ENCODE measurements at places on chromosomes 1 and 21.
A peak's percentile ranks its signal among the peaks of the same experiment; 100 is the strongest.

DNA sequence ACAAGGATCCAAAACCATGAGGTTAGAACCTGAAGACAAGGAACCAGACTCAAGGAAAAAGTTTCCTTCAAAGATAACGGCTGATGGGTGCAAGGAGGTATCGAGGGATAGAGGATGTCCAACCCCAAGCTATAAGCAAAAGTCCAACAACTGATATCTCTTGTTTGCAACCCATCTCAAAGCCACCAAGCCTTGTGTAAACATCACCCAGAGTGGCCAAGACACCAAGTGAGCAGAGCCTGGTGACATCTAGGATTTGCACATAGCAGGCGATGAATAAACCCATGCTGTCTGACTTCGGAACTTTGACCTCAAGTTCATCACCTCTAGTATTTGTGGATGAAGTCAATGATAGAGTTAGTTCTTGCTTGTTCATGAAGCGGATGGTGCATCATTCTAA lies 180.7 kb downstream of the ETS2 start:
- no peak for DNase-seq
- H3K27me3 ChIP-seq, result no peaks in the 10 kb centered on the region
- H3K4me1 ChIP-seq, result peaks cover 13% of the 10 kb centered on the region
- no peak overlapping the region for H3K27ac ChIP-seq

GRCh38 chr1:203289281-203289981 lies 15.9 kb upstream of the BTG2 start:
- no peak overlapping the region for H3K4me3 ChIP-seq
- DNase-seq, result no peak
- H3K27me3 ChIP-seq, result no peaks in the 10 kb centered on the region

DNA sequence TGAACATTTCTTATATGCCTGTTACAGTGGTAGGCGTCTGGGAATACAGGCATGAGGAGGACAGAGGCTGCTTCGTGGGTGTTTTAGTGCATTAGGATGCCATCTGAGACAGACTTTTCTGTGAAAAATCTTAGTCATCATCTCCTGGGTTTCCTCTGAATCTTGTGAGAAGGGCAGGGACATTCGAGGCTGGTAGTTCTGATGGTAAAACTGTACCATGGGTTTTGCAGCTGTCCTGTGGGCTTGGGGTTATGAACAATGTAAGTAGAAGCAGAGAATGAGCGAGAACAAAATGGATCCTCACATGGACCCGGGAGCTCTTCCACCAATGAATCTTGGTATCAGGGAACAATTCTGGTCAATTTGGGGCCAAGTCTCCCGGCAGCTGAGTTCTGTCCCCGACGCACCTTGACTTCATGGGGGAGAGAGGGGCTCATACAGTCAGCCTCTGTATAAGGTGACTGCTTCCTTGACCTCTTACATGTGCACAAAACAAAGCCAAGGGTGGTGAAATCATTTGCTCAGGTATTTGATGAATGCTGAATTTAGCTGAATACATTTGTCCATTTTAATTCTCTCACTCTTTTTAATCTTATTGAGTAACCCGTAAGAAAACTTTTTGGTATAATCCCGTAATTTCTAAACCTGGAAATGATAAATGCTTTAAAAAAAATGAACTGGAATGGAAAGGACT lies 63.6 kb upstream of the ERRFI1 start:
- H3K27me3 ChIP-seq, result no peaks in the 10 kb centered on the region
- no peak overlapping the region for H3K4me3 ChIP-seq
- H3K36me3 ChIP-seq, result no peaks in the 10 kb centered on the region
- peaks cover 4% of the 10 kb centered on the region for H3K4me1 ChIP-seq

DNA sequence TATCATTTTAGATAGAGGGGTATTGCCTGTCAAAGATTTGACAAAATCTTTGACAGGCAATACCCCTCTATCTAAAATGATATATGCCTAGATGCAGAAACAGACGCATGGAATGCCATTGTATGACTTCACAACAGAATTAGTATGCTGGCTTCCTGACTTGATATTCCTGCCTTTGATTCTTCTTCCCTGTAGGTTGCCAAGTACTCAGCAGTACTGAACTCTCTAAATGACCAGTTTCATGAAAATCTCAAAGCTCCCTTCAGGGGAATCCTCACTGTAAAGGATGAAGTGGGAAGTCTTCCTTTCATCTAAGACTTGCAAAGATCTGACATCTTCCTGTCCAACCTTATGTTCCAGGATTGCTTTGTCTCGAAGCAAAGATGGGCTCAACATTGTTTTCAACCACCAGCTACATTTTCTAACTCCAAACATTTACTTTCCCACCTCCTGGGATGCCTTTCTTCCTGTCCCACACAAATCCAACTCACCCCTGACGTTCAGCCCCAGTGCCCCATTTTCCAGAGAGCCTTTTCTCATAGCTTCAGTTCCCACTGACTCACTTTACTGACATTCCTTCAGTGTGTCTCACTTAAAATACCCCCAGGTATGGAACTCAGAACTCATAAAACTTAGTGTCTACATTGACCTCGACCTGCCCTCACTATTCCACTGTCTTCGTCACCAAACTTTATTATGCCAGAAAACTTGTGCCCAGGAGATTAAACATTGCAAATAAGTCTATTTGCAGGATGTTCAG lies 67.3 kb upstream of the KCNJ6 start:
- no peak overlapping the region for H3K27ac ChIP-seq
- no peak overlapping the region for H3K4me3 ChIP-seq
- H3K4me1 ChIP-seq, result no peaks in the 10 kb centered on the region
- H3K36me3 ChIP-seq, result no peaks in the 10 kb centered on the region

DNA sequence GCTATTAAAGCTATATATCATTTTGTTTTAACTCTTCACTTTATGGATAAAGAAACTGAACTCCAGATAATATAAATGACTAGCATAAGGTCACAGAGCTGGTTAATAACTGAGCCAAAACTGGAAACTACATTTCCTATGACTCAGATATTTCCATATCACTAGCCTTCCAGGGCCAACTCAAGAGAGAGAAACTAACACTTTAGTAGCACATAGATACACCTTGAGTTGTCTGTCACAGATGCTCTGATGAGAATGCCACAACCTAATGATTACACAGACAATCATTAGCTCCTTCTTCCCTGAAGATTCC lies 40.7 kb downstream of the NME7 start:
- H3K36me3 ChIP-seq, result no peaks in the 10 kb centered on the region
- H3K4me3 ChIP-seq, result no peak overlapping the region
- H3K27me3 ChIP-seq, result no peaks in the 10 kb centered on the region
- DNase-seq, result no peak
- no peak overlapping the region for H3K27ac ChIP-seq
- peaks cover 4% of the 10 kb centered on the region for H3K4me1 ChIP-seq

GRCh38 chr1:155218854-155219591 lies 10.5 kb downstream of the MTX1 start:
- no peaks in the 10 kb centered on the region for H3K36me3 ChIP-seq
- peak; percentile 65 for DNase-seq
- H3K27me3 ChIP-seq, result no peaks in the 10 kb centered on the region
- H3K4me3 ChIP-seq, result no peak overlapping the region
- no peak overlapping the region for H3K27ac ChIP-seq

GRCh38 chr21:36429947-36430546 lies 44.9 kb downstream of the CHAF1B start:
- no peak overlapping the region for H3K27ac ChIP-seq
- H3K4me1 ChIP-seq, result peaks cover 6% of the 10 kb centered on the region
- no peaks in the 10 kb centered on the region for H3K36me3 ChIP-seq
- H3K27me3 ChIP-seq, result no peaks in the 10 kb centered on the region

DNA sequence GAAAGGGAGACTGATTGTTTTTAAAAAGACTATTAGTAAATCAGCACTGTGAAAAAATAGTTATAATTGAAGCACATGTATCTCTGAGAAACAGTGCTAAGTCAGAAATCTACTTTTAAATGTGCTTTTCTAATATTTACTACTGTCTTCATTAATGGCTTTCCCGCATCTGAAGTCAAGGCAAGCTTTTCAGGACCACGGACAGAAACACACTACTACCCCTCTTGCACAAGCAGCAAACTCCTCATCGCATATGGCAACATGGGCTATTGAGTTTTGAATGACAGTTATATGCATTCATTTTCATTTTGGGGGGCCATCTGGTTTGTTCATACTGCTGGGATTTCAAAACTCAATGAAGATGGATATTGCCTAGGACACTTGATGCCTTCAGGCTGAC lies 433.4 kb upstream of the CAMK1G start:
- no peaks in the 10 kb centered on the region for H3K27me3 ChIP-seq
- no peak overlapping the region for H3K27ac ChIP-seq
- no peaks in the 10 kb centered on the region for H3K4me1 ChIP-seq
- no peak overlapping the region for H3K4me3 ChIP-seq
- DNase-seq, result no peak

DNA sequence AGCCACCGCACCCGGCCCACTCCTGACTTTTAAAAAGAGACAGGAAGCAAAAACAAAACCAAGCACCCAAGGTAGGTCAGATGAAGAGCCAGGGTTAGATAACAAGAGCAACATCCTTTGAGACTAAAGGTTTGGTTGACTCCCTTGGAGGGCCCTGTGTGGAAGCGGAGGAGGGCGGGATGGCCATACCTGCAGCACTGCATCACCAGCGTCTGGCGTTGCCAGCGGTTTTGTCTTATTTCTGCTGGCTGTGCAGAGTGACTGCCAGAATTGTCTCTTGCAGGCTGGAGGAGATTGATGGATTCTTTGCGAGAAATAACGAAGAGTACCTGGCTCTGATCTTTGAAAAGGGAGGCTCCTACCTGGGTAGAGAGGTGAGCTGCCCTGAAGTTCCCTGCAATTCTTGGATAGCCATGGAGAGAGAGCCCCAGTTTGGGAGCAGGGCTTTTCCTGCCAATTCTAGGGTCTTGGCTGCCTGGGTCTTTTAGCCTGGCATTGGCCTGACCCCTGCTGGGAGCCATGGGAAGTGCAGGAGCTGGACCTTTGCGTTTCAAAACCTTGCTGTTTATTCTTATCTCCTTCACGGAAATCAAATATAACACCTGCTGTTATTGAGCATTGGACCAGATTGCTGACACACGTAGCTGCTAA lies 24.0 kb downstream of the QSOX1 start:
- no peak overlapping the region for H3K4me3 ChIP-seq
- H3K36me3 ChIP-seq, result no peaks in the 10 kb centered on the region
- H3K4me1 ChIP-seq, result peaks cover 12% of the 10 kb centered on the region
- no peak overlapping the region for H3K27ac ChIP-seq
- peak; percentile 69 for DNase-seq
- H3K27me3 ChIP-seq, result no peaks in the 10 kb centered on the region

- no peak overlapping the region for H3K4me3 ChIP-seq
- H3K36me3 ChIP-seq, result no peaks in the 10 kb centered on the region
- H3K27me3 ChIP-seq, result no peaks in the 10 kb centered on the region
- DNase-seq, result no peak
- H3K27ac ChIP-seq, result no peak overlapping the region
Measured at GRCh38 chr1:154403261-154403943, 1.7 kb upstream of the IL6R start.

DNA sequence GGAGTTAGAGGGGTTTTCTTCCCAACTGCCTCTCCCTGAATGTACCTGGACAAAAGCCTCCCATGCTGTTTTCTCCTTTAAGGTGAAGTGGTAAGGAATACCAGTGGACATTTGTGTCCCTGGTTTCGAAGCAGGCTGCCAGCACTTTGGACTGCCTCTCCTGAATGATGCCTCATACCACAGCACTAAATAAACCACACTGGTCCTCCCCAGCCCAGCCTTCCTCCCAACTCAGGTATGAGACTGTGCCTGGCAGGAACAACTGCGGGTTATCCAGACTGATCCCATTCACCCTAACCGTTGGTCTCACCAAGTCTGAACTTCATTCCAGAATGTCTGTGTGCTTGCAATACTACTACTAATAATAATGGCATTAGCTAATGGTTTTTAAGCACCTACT lies 9.3 kb downstream of the COQ8A start:
- H3K27me3 ChIP-seq, result no peaks in the 10 kb centered on the region
- H3K4me3 ChIP-seq, result no peak overlapping the region
- H3K4me1 ChIP-seq, result peaks cover 89% of the 10 kb centered on the region
- DNase-seq, result no peak
- no peaks in the 10 kb centered on the region for H3K36me3 ChIP-seq
- H3K27ac ChIP-seq, result no peak overlapping the region

- H3K27me3 ChIP-seq, result no peaks in the 10 kb centered on the region
- H3K27ac ChIP-seq, result no peak overlapping the region
- no peak overlapping the region for H3K4me3 ChIP-seq
Measured at GRCh38 chr1:190399233-190399632, 78.4 kb downstream of the BRINP3 start.

GRCh38 chr1:99216956-99217355 lies 47.3 kb upstream of the PLPPR4 start:
- H3K4me3 ChIP-seq, result no peak overlapping the region
- DNase-seq, result no peak
- H3K4me1 ChIP-seq, result no peaks in the 10 kb centered on the region
- H3K27ac ChIP-seq, result no peak overlapping the region

GRCh38 chr1:246506367-246506673 lies 759 bp downstream of the SMYD3 start:
- no peaks in the 10 kb centered on the region for H3K36me3 ChIP-seq
- H3K27me3 ChIP-seq, result no peaks in the 10 kb centered on the region
- H3K27ac ChIP-seq, result no peak overlapping the region
- peak overlapping the region; percentile 80 for H3K4me3 ChIP-seq

- peaks cover 19% of the 10 kb centered on the region for H3K4me1 ChIP-seq
- H3K36me3 ChIP-seq, result no peaks in the 10 kb centered on the region
- no peak overlapping the region for H3K4me3 ChIP-seq
- H3K27ac ChIP-seq, result no peak overlapping the region
- no peak for DNase-seq
Measured at GRCh38 chr1:171744986-171745385, 3.1 kb upstream of the VAMP4 start.

DNA sequence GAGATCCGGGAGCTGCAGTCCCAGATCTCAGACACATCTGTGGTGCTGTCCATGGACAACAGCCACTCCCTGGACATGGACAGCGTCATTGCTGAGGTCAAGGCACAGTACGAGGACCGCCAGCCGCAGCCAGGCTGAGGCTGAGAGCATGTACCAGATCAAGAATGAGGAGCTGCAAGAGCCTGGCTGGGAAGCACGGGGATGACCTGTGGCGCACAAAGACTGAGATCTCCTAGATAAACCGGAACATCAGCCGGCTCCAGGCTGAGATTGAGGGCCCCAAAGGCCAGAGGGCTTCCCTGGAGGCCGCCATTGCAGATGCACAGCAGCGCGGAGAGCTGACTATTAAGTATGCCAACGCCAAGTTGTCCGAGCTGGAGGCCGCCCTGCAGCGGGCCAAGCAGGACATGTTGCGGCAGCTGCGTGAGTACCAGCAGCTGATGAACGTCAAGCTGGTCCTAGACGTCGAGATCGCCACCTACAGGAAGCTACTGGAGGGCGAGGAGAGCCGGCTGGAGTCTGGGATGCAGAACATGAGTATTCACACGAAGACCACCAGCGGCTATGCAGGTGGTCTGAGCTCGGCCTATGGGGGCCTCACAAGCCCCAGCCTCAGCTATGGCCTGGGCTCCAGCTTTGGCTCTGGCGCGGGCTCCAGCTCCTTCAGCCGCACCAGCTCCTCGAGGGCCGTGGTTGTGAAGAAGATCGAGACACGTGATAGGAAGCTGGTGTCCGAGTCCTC lies 25.5 kb downstream of the ETV3L start:
- peak; percentile 82 for DNase-seq
- H3K27me3 ChIP-seq, result no peaks in the 10 kb centered on the region
